DMS79 treated with DMSO at 0.1 percent for 48 hours (cell line): ENCODE measurements at places on chromosomes 6 and 20.

GRCh38 chr20:22966787-22967464 is 68.2 kb upstream of the SSTR4 start:
- no peak for DNase-seq

DNA sequence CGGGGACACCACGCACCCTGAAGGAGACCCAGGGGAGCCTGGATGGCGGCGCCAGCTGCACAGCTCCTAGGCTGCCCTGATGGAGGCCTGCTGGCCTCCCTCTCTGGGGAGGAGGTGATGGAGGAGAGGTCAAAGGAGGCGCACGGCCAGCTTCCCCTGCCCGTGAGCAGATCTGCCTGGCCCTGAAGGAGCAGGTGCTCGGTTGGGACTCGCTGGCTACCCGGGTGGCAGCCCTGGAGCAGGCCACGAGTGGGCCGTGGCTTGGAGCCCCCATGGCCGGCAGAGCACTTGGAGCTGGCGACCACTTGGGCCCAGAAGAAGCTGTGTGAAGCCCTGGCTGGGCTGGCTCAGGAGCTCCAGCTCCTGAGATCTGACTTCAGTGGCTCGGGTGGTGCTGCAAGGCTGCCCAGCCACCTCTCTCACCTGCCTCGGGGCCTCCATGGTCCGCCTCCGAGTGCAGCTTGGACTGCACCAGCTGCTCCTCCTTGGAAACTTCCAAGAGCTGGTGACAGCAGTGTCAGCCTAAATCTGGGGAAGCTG is 7.5 kb upstream of the RAET1E start:
- DNase-seq = no peak

DNA sequence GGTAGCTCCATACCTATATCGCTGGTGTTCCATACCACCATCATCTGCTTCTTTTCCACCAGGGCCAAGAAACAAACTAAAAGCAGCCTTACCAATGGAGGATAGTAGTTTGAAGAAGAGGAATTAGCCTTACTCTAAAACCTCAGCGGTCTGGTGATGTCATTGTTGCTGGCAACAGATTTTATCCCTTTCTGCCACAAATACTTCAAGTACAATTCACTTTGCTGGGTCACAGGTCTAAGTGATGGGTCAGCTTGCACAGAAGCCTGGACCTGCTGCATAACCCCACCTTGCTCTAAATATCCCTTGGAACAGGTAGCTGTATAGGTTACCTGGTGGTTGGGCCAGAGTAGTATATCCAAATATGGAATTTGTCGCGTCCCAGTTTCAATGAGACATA is 53.2 kb upstream of the THEMIS start:
- DNase-seq = no peak

GRCh38 chr6:48423640-48424365 is 312.8 kb upstream of the PTCHD4 start:
- DNase-seq = no peak

GRCh38 chr6:123333000-123333756 is 303.6 kb downstream of the TRDN start:
- no peak for DNase-seq
